Esophagus squamous epithelium (tissue), 5 donors: ENCODE measurements at places on chromosomes 4 and X.

- no peak for DNase-seq
These were observed 7.3 kb downstream of the TSR2 start for GRCh38 chrX:54447461-54447860.

- DNase-seq = no peak
These were observed 174.4 kb upstream of the FGF13 start for GRCh38 chrX:138885886-138886285.

GRCh38 chr4:1323635-1324442 lies 23.2 kb upstream of the UVSSA start:
- no peak for DNase-seq

DNA sequence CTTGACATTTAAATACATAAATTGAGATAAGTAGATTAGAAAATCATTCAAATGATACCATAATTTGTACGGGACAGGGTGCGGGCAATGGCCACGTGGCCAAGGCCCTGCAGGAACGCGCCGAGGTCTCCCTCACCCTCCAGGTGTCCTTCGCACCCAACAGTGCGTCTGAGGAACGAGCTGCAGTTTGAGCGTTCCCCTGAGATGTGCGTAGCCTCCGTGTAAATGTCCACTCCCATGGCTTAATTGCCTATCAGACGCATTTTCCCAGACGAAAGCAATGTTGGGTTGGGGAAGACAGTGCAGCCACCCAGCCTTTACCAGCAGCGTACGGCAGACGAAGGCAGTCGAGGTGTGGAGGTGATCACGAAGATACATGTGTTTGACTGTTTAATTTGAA lies 56.4 kb downstream of the CPLX1 start:
- no peak for DNase-seq
